ENCODE measurements at places on chromosomes 5 and 9. TPM values are rescaled to one million over a fixed set of nuclear protein-coding genes. Genes with fewer than 3 reads are reported as not detected.

The OR1B1 gene
- not detected for total RNA-seq

The SPOCK1 gene
- total RNA-seq = 216 TPM

The LHX3 gene
- not detected for total RNA-seq

The PLAC8L1 gene
- not detected for total RNA-seq

The GGTA1 gene
- total RNA-seq = 0.29 TPM

The FRMPD1 gene
- total RNA-seq = not detected

The TICAM2 gene
- 3.4 TPM for total RNA-seq

The PCYOX1L gene
- 12.1 TPM for total RNA-seq

The FBP2 gene
- not detected for total RNA-seq

The TMEM8B gene
- total RNA-seq = 0.53 TPM

The RFX3 gene
- 7.2 TPM for total RNA-seq

The OR1J2 gene
- total RNA-seq = not detected

The NTNG2 gene
- total RNA-seq = 0.13 TPM

The FLT4 gene
- total RNA-seq = 1.9 TPM

The TMC1 gene
- 2.2 TPM for total RNA-seq

The EGR1 gene
- 0.80 TPM for total RNA-seq

The LCN15 gene
- not detected for total RNA-seq

The ISOC1 gene
- 24.8 TPM for total RNA-seq

The SLC45A2 gene
- not detected for total RNA-seq

The NEUROG1 gene
- not detected for total RNA-seq

The KIF4B gene
- 0.29 TPM for total RNA-seq

The PHF24 gene
- total RNA-seq = not detected

The TMEM232 gene
- 0.80 TPM for total RNA-seq

The CDC20B gene
- total RNA-seq = 0.13 TPM

The TSSK1B gene
- not detected for total RNA-seq

The CACNA1B gene
- total RNA-seq = 0.14 TPM

The RAB3C gene
- not detected for total RNA-seq

The PCDHGA10 gene
- total RNA-seq = 4.7 TPM

The AHRR gene
- total RNA-seq = 6.8 TPM

The ZNF189 gene
- 26.0 TPM for total RNA-seq

The GRM6 gene
- not detected for total RNA-seq

The TPPP gene
- total RNA-seq = 0.36 TPM

The CBY3 gene
- total RNA-seq = not detected

The ZBTB26 gene
- 6.0 TPM for total RNA-seq

The IFNB1 gene
- not detected for total RNA-seq

All from thoracic aorta endothelial cell (primary cell).